ENCODE measurements at places on chromosomes 12 and 14.

- peak; percentile 95 for DNase-seq
Observed at GRCh38 chr12:122064025-122064777, 14.4 kb upstream of the MLXIP start.

DNA sequence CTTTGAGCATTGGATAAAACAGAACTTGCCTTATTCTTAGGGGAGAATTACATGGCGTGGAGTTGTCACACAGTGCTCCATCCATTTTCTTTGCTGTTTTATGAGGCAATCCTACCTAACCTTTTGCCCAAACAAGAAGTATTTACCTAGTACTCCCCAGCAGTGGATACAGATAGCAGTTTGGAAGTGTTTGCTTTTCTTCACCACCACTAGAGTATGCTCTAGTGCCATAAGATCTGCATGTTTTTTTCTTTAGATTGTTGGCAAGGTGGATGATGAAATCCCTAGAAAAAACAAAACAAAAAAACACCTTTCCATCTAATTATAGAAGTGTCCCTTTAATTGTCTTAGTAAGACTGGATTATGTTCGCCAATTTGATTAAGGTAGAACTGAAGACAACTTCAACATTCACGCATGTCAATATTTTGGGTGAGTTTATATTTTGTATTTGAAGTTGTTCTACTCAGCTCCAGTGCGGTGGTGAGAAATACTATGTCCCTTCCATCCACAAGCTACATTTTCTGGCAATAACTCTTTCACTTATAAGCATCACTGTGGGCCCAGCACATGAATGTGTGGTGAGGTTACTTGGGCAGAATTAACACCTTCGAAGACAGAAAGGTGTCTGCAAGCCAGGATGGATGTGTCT, 23.6 kb upstream of the TMEM260 start:
- peak; percentile 57 for DNase-seq

DNA sequence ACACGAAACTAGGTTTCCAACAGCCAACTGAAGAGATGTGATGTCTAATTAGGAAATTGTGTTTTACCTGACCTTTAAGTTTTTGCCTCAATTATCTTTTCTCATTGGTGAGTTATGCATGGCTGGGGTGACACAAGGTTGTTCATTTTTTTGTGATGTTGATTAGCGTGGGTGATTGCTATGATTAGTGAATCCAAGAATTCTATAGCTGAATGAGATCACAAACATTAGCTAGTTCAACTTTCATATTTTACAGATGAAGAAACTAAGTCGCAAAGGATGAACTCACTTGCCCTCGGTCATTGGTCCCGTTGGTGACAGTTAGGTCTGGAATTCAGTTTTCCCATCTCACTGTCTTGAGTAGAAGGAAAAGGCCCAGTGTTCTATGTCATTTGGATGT, 32.6 kb upstream of the LMNTD1 start:
- DNase-seq: no peak

DNA sequence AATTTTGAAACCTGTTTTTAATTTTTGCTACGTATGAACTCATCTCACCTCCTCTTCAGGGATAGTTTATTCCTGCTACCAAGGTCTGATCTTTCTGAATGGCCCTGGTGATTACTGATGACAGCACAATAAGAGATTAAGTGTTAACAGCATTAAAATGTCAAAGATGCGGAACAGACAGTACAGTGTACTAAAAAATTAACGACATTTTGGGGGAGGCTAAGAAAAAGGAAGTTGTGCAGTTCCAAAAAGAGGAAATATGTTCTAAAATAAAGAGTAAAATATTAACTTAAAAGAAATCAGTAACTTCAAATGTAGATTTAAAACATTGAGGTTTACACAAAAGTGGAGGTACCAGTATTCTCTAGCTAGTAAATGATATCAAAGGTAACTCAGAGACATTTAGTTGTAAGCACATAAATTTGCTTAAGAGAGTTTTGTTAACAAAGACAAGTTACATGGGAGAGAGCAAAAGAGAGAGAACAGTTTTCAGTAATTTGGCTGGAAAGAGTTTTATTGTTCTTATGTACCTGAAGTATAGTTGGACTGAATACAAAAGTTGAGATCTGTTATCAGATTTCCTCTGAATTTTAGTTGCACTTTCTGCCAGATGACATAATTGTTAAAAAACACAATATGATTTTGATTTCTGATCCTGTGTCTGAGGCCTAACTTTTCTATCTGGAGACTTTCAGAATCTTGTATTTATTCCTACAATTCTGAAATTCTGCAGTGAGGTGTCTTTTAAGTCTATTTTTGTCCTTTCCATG, 4.2 kb upstream of the CLECL1 start:
- DNase-seq: no peak

DNA sequence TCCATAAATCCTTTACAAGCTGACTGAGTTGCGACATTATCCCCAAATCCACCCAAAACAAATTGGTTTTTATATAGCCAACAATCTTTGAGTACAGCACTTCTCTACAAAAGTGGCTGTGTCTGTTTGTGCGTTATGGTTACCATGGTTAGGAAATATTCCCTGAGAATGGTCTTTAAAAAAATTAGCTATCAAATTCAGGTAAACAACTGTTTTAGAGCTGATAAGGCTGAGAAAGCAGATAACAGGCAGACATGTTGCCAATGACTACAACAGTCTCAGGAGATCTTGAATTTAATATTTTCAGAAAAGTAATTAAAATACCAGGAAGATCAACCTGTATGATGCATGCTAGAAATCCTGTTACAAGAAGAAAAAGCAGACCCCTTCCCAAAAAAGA, 248.0 kb downstream of the RASSF9 start:
- DNase-seq: no peak

DNA sequence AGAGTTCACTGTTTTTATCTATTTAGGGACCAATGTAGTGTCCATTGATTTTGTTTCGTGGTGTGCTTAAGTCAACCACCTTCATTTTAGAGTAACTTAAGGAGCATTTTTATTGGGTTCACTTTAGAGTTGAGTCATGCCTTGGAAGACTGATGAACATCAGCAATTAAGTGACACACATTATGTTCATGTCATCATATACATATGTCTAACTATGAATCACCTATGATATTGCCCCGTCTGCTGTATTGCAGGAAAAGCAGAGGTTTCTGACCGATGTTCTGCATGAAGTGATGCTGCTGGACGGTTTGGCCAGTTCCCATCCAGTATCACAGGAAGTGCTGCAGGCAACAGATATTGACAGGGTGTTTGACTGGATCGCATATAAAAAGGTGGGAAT, 227.1 kb downstream of the TRHDE start:
- DNase-seq: no peak

- no peak for DNase-seq
Observed at GRCh38 chr14:89428546-89429198, 11.6 kb upstream of the FOXN3 start.

DNA sequence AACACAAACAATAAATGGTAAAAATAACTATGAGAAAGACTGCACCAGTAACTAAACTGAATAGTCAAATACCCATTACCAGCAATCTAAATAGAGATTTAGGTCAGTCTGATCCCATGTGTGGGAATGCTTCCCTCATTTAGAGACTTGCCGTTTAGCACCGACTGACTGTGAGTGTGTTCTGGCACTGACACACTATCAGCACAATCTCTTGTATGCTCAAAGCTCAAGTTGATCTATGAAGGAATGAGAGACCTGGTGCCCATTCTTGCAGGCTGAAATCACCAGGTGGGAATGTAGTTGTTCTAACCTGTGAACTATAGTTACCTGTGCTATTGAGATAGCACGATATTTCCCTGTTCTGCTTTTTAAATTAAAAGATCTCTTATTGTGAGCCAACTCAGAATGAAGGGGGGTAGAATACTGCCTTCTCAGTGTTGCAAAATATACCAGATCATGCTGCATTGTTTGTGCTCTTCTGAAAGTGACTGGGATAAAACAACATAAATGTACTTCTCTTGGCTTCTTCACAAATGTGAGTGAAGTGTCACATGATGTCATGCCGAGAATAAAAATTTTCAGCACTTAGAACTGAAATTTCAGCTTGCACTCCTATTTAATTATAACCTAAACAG, 99.6 kb downstream of the LIN7A start:
- DNase-seq: no peak

DNA sequence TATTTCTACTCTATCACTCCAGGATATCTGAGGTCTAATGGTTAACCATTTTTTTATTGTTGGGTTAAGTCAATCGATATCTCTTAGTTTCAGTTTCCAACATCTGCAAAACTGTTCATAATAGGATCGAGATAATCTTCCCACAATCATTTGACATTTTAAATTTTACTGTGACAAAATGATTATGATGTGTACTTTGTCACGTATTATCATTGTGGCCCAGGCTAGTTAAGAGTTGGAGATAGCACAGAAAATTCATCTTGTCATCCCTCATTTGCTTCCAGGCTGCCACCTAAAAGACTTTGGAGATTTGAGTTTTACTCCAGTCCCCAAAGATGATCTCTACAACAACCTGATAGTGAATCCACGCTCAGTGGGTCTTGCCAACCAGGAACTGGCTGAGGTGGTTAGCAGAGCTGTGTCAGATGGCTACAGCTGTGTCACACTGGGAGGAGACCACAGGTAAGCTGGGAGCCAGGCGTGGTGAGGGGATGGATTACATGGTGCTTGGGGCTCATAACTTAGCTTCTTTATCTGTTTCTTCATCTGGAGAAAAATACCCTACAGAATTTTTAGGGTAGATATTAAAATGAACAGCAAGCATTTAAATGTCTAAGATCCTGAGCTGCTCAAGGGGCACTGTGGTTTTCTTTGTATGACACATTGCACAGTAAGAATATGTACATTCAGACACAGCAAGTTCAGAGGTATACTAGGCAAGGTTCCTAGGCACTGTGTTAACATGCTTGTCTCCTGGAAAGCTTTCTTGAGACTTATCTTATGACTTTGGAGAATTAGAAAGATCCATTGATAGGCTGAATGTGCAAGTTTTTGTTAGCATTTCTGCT, 22.4 kb downstream of the ARG2 start:
- DNase-seq: no peak

- DNase-seq: no peak
Observed at GRCh38 chr12:124449623-124450375, 117.6 kb downstream of the NCOR2 start.

DNA sequence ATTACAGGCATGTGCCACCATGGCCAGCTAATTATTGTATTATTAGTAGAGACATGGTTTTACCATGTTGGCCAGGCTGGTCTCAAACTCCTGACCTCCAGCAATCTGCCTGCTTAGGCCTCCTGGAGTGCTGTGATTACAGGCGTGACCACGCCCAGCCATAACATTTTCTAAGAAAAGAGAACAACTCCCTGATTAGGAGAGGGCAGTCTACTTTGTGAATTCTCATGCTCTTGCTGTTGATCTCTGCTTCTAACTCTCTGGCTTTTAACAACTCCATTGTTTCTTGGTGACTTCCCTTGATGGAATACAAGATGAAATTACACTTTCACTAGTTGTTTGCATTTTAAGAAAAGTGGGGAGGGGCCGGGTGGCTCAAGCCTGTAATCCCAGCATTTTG, 33.6 kb downstream of the SSH1 start:
- no peak for DNase-seq

DNA sequence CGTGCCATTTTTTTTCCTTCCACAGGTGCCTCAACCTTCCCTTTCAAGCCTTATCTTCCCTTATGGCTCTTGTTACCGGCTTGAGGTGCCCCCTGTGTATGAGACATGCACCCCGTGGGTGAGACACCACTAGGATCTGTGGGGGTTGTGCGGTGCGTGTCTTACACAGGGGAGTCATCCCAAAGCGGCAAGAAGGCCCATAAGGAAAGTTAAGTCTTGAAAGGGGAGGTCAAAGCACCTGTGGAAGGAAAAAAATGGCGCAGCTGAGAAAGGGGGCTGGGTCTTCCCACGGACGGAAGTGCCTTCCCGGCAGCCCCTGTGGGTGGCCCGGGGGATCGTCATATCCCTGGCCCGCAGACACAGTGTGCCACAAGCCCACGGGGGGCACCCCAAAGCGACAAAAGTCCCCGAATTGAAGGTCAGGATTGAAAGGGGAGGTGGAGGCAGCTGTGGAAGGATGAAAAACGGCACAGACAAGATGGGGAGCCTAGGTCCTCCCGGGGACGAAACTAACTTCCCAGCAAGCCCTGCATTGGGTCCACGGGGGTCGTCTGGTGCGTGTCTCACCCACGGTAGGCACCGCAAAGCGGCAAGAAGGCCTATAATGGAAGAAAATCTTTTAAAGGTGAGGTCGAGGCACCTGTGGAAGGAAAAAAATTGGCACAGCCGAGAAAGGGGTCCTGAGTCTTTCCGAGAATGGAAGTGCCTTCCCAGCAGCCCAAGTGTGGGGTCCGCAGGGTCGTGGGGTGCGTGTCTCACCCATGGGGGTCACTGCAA, 273.3 kb downstream of the ALG10 start:
- DNase-seq: no peak

- DNase-seq: no peak
Observed at GRCh38 chr12:38691164-38691563, 214.2 kb downstream of the CPNE8 start.

DNA sequence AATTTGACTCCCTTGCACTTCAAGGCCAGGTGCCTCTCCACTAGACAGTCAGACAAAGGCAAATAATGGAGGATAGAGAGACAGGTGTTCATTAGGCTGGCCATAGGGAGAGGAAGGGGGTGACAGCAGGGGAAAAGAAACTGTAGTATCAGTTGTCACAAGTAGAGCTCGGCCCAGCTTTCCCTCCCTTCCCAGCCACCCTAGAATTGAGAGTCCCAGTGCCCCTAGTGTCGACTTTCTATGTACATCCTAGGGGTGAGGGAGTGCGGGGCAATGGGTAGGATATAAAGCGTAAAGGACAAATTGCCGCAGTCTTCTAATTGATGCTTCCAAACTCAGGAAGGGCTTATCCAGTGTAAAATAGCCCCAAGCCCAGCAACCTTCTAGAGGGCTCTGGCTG, 39.0 kb downstream of the BAZ2A start:
- DNase-seq: no peak

- no peak for DNase-seq
Observed at GRCh38 chr14:77885367-77885766, 85.5 kb downstream of the ADCK1 start.

GRCh38 chr12:116599285-116600136, 40.3 kb downstream of the MAP1LC3B2 start:
- peak; percentile 87 for DNase-seq

GRCh38 chr12:28941248-28941647, 207.8 kb upstream of the FAR2 start:
- no peak for DNase-seq

GRCh38 chr14:61280092-61280525, 1.0 kb downstream of the TMEM30B start:
- no peak for DNase-seq

DNA sequence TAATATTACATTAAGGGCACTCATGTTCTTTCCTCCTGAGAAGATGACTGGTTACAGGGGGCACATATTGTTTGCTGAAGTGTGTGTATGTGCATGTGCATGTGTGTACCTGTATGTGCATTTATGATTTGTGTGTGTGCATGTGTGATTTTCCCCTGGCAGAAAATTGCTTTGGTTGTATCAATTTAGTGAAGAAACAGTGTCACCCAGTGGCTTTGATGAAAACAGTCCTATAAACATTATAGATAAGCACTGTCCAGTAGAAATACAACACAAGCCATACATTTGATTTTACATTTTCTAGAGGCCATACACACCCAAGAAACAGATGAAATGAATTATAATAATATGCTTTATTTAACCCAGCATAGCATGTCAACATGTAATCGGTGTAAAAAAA, 8.6 kb downstream of the PDE3A start:
- DNase-seq: no peak

Data from iPS-NIHi11 (cell line).